Gastrocnemius medialis (tissue), 4 donors: ENCODE measurements at places on chromosomes 7 and 10. TPM values are rescaled to one million over a fixed set of nuclear protein-coding genes. Genes with fewer than 3 reads are reported as not detected.

GRCh38 chr7:106041140-106041717 is 70.9 kb downstream of the SYPL1 start:
- no peak for DNase-seq

DNA sequence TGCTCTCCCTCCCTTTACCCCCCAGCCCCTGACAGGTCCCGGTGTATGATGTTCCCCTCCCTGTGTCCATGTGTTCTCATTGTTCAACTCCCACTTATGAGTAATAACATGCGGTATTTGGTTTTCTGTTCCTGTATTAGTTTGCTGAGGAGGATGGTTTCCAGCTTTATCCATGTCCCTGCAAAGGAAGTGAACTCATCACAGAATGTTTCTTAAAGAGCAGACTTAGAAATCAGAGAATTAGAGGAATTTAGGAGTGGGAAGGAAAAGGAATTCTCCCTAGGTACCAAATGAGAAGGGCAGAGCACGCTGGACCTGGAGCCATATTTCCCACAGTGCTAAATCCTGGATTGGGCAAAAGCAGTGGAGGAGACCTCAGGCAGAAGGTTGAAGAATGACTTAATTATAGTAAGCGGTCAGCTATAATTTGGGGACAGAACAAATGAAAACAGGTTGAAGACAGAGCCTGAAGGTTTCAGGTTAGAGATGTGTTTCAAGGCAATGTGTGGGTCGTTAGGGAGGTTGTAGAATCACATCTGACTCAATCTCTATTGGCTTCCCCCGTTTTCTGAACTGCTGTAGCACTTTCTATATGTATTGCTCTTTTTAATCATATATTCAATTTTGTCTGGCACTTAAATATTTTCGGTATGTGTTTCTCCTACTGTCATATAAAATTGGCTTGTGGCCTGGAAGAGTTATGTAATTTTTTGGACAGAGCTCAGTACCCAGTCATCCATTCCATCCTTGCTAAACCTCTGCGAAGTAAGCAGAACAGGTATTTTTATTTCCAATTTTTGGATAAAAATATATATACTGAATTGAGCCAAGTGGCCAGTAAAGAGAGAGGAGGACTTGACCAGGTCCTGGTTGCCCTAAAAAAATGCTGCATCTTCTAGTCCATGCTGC is 210.5 kb upstream of the KLF6 start:
- no peak for DNase-seq

- DNase-seq = no peak
These were observed 1.0 kb upstream of the LYZL2 start for GRCh38 chr10:30630571-30630970.

Gene ADRB1
- total RNA-seq = 0.18 TPM

Gene INA
- total RNA-seq = not detected

Gene SPOCK2
- total RNA-seq = 5.3 TPM
